ENCODE measurements at places on chromosomes 3 and 15.

- no peak for DNase-seq
Observed at GRCh38 chr3:65484964-65485363, 553.8 kb downstream of the MAGI1 start.

- DNase-seq, result no peak
Observed at GRCh38 chr3:152331018-152331541, 62.4 kb downstream of the MBNL1 start.

DNA sequence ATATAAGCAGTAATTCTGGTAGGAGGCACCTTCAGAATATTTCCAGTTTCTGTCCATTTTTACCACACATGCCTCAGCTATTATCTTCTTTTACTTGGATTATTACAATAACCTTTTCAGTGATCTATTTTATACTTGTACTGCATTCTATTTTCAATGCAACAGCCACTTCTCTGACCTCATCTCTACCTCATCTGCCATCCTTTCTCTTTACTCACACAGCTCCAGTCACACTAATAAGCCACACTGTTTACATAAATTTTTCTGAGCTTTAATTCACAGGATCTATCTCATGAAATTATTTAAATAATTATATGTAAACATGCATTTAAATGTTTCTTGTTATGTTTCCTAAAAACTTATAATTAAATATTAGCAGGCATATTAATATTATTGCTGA is 47.3 kb upstream of the BCHE start:
- DNase-seq, result no peak

DNA sequence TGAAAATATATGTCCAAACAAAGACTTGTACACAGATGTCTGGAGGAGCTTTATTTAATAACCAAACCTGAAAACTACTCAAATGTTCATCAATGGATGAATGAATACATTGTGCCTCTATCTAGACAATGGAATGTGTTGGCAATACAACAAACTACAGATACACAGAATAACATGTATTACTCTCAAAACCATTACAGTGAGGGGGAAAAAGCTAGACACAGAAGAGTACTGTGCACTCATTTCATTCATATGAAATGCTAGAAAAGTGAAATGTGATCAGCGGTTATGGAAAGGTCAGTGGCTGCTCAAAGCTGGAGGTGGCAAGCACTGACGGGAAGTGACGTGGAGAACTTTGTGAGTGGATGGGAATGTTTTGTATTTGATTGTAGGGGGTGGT is 13.2 kb downstream of the STOML1 start:
- DNase-seq, result no peak

DNA sequence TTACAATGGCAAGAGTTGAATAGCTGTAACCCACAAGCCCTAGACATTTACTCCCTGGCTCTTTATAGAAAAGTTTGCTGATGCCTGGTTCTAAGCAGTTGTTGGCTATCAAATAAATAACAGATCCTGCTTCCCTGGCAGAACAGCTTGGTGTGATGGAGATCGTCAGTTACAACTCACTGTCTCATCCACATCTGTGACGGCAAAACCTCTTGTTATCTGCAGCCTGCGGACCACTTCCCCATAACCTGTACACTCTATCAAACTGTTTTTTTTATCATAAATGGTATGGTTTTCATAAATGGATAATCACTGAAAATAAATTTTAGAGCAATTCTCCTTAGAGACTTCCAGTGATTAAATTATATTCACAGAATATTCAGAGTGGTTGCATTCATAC is 14.1 kb downstream of the ZDHHC3 start:
- DNase-seq, result no peak
